ENCODE measurements at places on chromosomes 11 and 22.
A peak's percentile ranks its signal among the peaks of the same experiment; 100 is the strongest.

GRCh38 chr22:40157330-40157945 lies 20.3 kb upstream of the TNRC6B start:
- DNase-seq: no peak

DNA sequence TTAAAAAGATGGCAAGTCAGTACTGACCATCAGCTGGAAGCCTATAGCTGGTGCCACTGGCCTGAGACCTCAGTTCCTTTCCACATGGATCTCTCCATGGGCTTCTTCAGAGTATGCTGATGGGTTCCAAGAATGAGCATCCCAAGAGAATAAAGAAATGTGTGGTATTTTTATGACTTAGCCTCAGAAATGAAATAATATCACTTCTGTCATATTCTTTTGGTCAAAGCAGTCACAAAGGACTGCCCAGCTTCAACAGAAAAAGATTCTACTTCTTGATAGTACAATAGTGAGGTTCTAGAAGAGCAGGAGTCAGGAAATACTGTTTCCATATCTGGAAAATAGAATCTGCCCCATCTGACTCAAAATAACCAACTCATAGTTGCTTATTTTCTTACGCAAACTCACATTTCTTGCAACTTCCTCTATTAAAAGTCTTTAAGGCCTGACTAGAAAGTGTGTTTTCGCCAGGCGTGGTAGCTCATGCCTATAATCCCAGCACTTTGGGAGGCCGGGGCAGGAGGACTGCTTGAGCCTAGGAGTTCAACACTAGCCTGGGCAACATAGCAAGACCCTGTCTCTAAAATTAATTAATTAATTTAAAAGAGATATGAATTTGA lies 116.9 kb downstream of the SIK3 start:
- DNase-seq: no peak

DNA sequence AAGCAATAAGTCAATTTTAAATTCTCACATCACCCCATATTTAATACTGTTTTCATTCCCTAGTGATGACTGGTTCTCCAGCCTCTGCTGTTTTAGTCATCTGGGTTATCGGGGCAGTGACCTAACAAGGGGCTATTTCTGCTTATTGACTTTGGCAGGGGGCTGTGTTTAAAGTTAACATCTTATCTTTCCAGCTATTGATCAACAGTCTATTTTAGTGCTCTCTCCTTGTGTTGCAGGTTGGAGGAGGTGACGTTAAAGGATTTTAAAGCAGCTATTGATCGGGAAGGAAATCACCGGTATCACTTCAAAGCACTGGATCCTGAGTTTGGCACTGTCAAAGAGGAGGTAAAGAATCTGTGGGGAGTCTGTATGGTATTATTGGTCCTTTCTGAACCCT lies 7.7 kb upstream of the DLAT start:
- DNase-seq: no peak

DNA sequence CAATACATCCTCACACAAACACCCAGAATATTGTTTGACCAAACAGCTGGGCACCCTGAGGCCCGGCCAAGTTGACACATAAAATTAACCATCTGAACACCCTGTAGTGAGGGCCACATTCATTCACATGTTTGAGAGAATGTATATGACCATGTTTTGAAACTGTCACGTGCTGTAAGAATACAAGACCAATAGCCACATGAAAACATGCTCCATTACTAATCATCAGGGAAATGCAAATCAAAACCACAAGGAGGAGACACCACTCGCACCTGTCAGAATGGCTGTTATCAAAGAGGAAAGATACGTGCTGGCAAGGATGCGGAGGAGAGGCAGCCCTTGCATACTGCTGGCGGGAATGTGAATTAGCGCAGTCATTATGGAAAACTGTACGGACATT lies 38.3 kb upstream of the IGSF9B start:
- no peak for DNase-seq

DNA sequence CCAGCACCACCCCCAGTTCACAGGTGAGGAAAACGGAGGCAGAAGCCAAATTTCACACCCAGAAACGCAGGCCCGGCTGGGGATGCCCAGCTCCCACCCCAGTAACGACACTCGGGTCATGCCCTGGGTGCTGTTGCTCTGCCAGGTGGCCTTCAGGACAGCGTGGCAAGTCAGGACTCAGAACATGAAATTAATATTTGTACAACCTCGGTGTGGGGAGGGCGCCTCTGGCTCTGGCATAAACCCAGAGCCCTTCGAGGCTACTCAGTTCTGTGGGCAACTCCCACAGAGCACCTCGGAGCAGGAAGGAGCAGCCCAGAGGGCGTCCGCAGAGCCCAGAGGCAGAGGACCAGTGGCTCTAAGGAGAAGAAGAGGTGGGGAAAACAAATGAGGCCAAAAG lies 71.6 kb downstream of the CELSR1 start:
- peak; percentile 18 for DNase-seq

DNA sequence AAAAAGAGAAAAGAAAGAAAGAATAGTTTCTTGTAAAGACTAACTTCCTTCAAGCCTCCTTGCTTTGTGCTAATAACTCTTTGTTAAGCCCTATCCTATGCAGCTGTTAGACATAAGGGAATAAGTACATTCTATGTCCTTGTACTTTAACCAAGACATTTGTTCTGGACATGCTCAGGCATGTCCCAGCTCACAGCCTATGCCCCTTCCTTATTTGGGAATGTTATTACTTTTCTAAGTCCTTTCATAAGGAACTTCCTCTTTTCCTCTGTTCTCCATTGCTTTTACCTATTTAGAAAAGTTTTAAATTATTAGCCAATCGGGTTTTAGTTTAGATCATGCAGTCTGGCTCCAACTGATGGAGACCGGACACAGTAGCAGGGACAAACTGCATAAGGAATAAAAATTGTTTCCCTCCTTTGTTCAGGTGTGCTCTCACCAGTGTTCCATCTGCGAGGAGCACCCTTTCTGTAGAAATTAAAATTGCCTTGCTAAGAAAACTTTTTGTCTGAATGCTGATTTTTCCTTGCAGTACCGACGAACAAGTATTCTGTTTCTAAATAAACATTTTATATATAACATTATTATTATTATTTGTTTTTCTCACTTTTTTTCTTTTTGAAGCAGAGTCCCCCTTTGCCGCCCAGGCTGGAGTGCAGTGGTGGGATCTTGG lies 21.6 kb upstream of the SPINDOC start:
- no peak for DNase-seq

GRCh38 chr22:32684148-32684821 lies 117.2 kb upstream of the TIMP3 start:
- DNase-seq: no peak

GRCh38 chr11:44236296-44236695 lies 73.6 kb downstream of the ALX4 start:
- no peak for DNase-seq

GRCh38 chr11:73412308-73412707 lies 36.1 kb downstream of the RELT start:
- DNase-seq: peak; percentile 72

GRCh38 chr11:15772981-15773380 lies 583.4 kb downstream of the SOX6 start:
- no peak for DNase-seq

DNA sequence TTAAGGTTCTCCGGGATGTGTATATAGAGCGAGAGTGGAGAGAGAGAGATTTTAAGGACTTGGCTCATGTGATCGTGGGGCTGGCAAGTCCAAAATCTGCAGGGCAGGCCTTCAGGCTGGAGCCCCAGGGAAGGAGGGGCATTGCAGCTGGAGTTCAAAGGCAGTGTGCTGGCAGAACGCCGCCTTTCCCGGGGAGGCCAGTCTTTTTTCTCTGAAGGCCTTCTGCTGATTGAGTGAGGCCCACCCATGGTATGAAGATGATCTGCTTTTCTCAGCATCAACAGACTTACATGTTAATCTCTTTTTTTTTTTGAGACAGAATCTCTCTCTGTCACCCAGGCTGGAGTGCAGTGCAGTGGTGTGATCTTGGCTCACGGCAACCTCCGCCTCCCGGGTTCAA lies 25.4 kb downstream of the FBLN1 start:
- DNase-seq: no peak

GRCh38 chr22:29954203-29954855 lies 71.4 kb downstream of the MTMR3 start:
- no peak for DNase-seq
